ENCODE measurements at places on chromosomes 6 and 20.

DNA sequence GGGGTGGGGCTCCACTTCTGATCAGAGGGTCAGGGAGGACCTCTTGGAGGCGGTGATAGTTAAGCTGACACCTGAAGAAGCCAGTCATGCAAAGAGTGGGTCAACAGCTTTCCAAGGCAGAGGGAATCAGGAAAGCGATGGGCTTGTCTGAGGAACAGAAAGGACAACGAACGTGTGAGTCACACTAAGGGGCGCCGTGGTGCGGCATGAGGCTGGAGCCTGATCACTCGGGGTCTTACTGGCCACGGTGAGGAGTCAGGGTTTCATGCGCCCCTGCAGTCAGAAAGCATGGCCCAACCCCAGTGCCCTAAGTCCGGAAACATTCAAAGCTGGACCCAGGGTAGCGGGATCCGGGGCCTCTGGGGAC is 50.6 kb upstream of the SLC32A1 start:
- no peak for DNase-seq

- DNase-seq, result no peak
Observed at GRCh38 chr6:45072673-45073072, 255.5 kb upstream of the RUNX2 start.

GRCh38 chr20:7977709-7978108 is 37.5 kb upstream of the HAO1 start:
- no peak for DNase-seq

DNA sequence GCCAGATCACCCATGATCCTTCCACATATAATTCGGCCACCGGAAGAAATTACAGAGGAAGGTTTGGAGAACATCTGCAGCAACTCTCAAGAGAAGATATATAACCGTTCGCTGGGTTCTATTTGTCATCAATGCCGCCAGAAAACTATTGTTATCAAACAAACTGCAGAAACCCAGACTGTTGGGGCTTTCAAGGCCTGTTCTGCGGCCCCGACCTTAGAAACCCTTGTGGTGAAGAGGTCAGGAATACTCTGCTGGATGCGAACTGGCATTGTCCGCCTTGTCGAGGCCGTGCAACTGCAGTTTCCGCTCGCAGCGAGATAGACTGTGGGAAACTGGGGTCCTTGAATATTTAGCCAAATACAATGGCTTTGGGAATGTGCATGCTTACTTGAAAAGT is 21.3 kb downstream of the PRSS16 start:
- no peak for DNase-seq

DNA sequence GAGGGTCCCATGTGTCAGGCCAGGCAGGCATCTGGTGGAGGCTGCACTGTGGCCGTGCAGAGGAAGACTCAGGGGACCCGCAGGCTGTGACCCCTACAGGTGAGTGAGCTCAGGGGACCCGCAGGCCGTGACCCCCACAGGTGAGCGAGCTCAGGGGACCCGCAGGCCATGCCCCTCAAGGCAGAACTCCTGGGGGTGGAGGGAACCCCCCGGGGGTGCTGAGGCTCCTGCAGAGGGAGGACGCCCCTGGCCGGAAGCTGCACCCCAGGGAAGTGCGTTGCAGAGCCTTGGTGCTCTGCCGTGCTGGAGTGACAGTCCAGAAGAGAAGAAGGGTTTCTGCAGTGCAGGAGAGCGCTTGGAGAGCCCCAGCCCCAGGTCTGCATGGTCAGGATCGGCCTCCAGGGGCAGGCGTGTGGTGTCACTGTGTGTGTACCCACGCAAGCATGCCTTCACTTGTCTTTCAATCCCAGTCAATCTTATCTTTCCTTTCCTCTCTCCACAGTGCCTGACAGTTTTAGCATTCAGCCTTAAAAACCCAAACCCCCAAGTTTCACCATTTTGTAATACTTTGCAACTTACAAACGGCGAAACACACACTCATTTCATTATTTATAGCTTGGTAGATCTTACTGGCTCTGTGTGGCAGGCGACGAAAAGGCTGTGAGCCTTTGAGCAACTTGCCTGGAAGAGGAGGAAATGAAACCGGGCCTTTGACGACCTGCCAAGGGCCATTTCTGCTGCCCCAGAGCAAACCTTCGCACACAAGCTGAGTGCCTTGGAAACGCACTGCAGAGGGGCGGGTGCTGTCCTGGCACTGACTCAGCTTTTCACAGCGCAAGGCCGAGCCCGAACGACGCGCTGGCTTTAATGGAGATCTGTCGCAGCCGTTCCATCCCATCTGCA is 101.4 kb upstream of the AGPAT4 start:
- DNase-seq, result no peak

DNA sequence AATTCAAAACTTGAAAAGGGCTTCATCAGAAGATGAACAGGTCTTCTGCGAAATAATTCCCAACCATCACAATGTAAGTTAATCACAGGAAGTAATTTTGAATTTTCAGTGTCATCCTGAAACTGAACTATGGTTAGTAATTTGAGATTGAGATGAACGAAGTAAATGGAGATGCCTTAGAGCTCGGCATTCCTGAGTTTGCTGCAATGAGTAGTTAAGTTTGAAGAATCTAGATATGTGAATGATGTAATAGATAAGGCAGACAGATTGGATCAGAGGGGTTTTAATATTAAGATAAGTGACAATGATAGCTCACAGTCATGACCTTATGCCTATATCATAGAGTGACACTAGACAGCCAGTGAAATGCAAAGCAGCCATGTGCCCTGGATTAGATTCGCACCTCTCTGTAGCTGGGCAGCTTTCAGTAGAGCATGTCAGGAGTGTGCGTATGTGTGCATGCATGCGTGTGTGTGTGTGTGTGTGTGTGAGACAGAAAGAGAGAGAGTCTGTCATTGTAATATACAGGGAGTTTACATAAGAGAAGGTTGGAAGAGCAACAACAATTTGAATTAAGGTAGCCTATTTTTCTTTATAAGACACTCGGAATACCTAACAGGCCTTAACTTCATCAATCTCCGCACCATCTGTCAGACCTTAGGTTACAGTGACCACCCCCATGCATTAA is 233.0 kb downstream of the GMPR start:
- DNase-seq, result no peak

DNA sequence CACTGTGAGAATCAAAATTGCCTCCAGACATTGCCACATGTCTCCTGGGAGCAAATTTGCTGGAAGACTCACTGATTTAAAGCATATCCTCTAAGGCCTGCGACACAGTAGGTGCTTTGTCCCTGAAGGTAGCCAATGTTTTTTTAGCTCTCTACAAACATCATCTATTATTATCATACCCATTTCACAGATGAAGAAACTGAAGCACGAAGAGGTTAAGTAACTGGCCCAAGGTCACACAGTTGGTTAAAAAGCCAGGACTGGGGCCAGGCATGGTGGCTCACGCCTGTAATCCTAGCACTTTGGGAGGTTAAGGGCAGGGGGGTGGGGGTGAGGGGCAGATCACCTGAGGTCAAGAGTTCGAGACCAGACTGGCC is 12.4 kb downstream of the SLC13A3 start:
- DNase-seq, result no peak

DNA sequence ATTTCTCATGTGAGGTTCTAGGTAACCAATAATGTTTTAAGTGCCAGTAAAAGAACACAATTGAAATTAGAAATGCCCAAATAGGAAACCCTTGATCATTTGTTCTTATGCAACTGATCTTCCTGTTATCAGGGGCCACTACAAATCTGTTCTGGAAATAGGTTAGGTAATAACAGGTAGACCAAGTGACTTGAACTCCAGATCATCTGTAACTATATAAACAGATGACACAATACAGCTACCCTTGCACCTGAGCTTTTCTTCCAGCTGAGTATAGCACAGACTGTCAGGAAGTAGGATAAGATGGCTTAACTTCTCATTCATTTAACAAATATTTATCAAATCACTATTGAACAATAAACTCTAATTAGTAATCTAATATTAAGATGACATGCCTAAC is 52.5 kb downstream of the MAN1A1 start:
- DNase-seq, result no peak

GRCh38 chr6:129777371-129777770 is 67.4 kb upstream of the ARHGAP18 start:
- DNase-seq, result no peak

GRCh38 chr6:147738516-147739162 is 230.1 kb downstream of the SAMD5 start:
- DNase-seq, result no peak

DNA sequence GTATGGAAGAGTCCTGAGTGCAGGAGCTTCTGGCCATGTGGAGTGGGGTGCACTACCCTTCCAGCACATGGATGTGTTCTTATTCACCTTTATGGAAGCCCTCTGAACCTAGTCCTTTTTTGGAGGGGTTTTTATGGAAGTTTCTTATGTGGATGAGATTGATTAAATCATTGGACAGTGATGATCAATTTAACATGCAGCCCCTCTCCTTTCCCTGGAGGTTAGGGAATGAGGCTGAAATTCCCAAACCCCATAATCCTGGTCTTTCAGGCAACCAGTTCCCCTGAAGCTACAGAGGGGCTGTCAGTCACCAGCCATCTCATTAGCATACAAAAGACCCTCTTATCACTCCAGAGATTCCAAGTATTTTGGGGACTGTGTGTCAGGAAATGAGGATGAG is 183.9 kb upstream of the MAP3K7 start:
- DNase-seq, result no peak

All from stimulated activated CD8-positive, alpha-beta memory T cell treated with anti-CD3 and anti-CD28 coated beads, Interleukin-4, amount 100 ng/mL, for 1 hour (primary cell).